GM06990 (cell line): ENCODE measurements at places on chromosomes 3 and 15.

DNA sequence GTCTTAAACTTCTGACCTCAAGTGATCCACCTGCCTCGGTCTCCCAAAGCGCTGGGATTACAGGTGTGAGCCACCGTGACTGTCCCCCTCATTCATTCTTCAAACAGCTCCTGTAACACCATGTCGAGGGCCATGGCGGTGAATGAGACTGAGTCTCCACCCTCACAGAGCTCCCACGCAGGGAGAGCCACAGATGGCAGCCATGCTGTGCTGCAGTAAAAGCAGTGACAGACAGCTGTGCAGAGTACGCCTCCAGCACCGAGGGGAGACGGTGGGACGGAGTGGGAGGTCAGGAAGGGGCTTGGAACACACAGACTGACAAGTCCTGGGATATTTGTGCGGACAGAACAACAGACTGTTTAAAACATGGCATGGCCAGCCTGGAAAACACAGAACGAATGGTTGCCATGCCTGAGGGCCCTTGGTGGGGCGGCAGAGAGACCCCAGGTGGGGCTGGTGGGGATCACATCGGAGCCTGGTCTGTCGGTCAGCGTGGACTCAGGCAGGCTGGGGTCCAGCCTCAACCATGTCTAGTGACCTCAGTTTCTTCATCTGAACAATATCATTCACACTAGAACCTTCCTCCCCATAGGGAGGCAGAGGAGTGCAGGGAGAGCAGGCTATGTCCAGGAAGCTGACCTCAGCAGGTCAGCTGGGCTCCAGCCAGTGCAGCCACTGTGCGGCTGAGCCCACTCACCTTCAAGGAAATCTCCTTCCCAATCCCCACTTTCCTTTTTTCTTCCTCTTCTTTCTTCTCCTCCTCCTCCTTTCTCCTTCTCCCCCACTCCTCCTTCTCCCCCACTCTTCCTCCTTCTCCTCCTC, 20.6 kb upstream of the LCTL start:
- no peak for DNase-seq

DNA sequence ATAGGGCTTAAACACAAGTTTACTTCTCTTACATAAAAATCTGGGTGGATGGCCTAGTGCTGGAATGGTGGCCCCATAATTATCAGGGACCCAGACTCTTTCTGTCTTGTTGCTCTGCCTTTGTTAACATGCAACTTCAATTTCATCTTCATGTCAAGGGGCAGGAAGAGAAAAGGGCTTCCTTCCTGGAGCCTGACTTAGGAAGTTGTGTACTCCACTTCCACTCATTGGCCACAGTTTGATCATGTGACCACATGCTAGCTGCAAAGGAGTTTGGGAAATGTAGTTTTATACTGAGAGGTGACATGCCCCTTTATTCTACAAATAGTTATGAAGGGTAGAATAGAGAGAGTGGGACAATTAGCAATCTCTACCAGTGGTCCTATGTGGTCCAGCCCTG, 39.3 kb downstream of the RHCG start:
- no peak for DNase-seq

GRCh38 chr15:71386448-71387236, 271.4 kb downstream of the THSD4 start:
- no peak for DNase-seq

DNA sequence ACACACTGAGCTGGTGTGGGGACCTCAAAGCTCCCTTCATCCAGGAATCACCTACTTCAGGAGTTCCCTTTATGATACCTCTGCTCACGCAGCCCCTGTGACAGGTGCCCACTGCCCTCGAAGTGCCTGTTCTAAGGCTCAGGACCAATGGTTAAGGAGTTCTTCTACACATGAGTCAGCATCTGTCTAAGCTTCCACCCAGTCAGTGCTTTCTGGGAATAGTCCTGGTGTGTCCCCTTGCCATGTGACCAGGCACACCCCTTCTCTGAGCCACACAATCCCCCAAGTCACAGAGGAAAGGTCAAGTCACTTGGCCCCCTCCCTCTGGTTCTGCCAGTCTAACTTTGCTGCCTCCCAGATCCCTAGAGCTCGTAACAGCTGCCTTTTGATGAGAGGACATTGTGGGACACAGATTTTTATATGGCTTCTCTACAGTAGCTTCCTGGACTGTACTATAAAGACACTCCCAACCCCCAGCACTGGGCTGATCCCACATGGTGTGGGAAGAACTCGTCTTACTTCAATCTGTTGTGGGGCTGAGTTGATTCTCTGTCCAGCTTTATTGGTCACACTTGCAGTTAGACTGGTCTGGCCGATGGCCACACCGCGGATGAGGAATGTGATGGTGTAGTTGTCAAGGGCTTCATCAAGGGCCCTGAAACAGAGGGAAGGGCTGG, 78.8 kb downstream of the NUP210 start:
- no peak for DNase-seq

- no peak for DNase-seq
Measured at GRCh38 chr3:99720985-99721632, 82.7 kb downstream of the COL8A1 start.

DNA sequence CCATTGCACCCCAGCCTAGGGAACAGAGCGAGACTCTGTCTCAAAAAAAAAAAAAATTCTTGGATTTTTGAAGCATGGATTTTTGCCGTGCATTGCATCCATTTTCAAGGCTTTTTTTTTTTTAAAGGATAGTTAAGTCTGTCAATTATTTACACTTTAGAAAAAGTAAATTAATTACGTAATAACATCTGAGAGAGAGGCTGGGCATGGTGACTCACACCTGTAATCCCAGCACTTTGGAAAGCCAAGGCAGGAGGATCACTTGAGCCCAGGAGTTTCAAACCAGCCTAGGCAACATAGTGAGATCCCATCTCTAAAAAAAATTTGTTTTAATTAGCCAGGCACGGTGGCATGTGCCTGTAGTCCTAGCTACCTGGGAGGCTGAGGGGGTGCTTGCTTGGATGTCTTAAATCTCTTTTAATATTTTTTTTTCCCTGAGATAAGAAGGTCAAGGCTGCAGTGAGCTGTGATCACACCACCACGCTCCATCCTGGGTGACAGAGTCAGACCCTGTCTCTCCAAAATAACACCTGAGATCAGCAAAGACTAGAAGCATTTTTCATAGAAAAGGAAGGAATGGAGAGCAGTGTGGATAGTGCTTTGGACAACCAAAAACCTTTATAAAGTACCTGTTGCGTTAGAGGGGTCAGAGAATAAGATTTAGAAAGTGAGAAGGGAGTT, 6.8 kb upstream of the SENP7 start:
- DNase-seq, result no peak

- no peak for DNase-seq
Measured at GRCh38 chr3:40576396-40576795, 51.6 kb downstream of the ZNF621 start.

GRCh38 chr3:69747511-69748258, 8.4 kb downstream of the MITF start:
- no peak for DNase-seq

DNA sequence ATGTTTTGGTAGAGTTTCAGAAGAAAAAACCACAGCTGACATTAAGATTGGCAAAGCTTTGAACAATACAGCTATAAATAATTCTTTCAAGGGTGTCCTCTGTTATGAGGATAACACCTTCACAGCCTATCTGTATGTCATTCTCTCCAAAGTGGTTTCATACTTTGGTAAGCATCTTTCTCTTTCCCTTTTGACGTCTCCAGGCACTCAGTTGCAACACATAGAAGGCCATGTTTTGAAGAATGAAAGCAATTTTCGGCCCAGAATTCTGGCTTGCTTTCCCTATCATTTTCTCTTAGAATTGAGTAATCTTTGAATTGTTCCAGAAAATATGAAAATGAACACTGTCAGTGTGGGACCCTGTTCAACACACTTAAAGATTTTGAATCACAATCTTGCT, 200.0 kb upstream of the CBLB start:
- no peak for DNase-seq

GRCh38 chr3:138912237-138912636, 34.7 kb downstream of the FOXL2 start:
- DNase-seq, result no peak

GRCh38 chr3:116253511-116253910, 191.8 kb downstream of the LSAMP start:
- DNase-seq, result no peak

DNA sequence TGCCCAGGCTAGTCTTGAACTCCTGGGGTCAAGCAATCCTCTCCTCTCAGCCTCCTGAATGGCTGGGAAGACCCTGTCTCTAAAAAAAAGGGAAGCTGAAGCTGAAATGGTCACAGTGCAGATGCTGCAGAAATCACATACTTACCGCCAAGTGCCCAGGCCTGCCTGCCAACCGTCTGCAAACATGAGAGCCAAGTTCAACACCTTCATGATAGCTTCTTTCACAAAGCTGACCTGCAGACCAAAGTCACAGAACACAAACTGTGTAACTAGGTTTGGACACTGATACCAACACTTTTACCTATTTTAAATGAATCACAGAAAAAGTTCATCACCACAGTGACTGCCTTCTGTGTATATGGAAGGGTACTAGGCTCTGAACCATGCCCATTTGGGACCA, 22.8 kb upstream of the CYFIP1 start:
- no peak for DNase-seq

DNA sequence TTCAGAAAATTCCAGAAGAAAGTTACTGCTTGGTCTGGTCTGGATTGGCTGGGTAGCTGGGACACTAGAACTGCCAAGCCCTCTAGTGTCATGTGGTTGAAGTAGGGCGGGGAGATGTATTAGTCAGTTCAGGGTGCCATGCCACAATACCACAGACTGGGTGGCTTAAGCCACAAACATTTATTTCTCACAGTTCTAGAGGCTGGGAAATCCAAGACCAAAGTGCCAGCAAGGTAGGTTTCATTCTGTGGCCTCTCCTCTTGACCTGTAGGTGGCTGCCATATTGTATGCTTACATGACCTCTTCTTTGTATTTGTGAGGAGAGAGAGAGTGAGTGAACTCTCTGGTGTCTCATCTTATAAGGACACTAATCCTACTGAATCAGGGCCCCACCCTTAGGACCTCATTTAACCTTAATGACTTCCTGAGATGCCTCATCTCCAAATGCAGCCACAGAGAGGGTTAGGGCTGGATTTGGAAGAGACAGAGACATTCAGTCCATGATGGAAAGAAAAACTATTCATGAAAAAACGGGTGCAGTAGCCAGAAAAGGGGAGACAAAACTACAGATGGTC, 18.1 kb upstream of the ZSCAN2 start:
- no peak for DNase-seq

DNA sequence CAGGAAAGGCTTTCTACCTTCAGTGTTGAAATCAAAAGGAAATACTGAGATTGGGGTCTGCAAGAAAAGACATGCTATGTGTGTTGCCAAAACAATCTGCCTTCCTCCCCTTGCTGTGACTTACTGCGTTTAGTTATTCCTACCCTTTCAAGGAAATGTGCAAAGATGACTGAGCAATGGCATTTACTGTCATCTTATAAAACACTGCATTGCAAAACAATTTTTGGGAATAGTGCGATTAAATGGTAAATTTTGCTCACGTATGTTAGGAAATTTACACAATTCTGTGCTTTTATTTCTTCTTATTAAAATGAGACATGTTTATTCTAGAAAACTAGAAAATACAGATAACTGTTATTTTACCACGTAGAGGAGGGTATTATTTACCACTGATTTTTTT, 45.8 kb downstream of the PDE8A start:
- DNase-seq, result no peak

DNA sequence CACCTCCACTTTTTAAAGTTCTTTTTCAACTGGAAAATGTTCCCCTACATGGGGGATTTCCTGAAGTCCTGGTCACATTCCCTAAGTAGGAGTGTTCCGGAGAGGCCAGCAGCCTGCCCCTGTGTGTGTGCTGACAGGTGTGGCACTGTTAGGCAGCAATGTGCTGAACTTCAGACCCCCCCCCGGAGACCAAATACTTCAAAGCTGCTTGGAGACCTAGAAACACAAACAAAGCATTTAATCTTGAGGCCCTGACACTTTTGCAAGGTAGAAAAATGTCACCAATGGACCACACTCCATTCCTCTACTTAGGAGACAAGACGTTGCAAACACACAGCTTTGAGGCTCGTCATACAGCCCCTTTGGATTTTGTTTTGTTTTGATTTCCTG, 259.6 kb upstream of the CTNNB1 start:
- no peak for DNase-seq

DNA sequence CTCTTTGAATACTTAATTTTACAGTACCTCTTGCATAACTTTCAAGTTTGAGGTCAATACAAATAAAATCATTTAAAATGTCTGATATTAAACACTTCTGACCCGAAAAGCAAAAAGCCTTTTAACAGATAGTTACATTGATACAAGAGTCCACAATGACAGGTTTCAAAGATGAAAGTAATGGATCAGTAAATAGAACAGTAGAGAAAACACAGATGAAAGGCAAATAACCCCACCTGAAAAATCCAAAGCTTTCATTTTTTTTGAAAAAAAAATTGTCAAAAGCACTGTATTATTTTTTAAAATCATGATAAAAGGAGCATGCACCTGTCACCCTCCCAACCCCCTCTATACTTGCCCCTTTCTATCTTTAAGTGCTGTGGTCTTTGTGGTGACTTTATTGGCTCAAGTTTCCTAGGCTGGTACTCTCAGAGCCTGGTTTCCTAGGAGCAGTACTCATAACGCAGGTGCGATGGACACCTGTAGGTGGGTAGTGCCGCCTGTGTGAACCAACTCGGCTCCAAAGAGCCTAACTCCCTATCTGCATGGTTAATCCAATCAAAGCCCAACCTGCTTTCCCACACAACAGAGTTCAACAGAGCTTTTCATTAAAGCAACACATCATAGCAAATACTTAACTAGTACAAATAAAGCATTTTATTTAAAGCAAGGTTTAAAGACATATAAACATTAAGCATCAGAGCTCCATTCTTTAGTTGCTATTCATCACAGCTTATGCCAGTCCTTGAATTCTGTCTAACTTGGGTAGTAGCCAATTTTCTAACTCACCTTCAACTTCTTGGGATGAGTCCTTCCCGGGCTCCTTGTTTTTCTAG, 32.2 kb downstream of the LIPC start:
- DNase-seq, result no peak

DNA sequence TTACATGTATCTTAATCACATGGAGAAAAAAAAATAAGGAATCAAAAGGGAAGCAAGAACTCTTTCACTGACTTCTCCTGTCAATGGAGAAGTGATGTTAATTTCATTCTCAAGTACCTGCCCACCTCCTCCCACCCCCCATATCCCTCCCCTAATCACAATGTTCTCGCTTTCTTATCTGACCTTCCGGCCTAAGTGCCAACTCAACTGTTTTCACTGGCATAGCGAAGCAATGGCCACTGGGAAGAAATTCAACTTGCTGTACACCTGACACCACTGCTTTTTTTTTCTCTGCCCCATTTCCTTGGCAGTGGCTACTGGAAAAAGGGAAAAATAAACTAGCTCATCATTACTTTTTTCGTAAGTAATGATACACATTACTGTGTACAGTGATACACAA, 3.8 kb downstream of the SGO1 start:
- no peak for DNase-seq

GRCh38 chr3:128983293-128984069, 10.4 kb downstream of the CFAP92 start:
- DNase-seq, result no peak

DNA sequence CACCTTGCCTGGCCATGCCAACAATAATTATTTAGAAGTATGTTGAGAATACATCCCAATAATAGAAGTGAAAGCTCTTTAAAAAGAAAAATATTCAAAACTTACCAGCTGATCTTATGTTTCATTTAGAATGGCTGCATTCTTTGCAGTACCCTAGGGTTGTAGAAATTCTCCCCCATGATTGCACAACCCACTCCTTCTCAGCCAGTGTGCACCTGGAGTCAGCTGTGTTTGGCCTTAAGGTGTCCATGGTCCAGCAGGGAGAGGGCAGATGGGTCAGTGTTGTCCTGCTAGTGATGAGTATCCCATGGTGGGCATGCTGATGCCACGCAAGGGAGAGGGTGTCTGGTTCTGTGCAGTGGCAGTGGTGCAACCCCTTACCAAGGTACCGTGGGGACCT, 117.3 kb downstream of the IGF1R start:
- DNase-seq, result no peak
